ENCODE measurements at places on chromosomes 6 and 20. TPM values are rescaled to one million over a fixed set of nuclear protein-coding genes. Genes with fewer than 3 reads are reported as not detected.

The SLC4A11 gene
- total RNA-seq = 0.40 TPM

The QKI gene
- 228 TPM for total RNA-seq

The SLC22A1 gene
- 2.5 TPM for total RNA-seq

The ERVFRD-1 gene
- 0.18 TPM for total RNA-seq

DNA sequence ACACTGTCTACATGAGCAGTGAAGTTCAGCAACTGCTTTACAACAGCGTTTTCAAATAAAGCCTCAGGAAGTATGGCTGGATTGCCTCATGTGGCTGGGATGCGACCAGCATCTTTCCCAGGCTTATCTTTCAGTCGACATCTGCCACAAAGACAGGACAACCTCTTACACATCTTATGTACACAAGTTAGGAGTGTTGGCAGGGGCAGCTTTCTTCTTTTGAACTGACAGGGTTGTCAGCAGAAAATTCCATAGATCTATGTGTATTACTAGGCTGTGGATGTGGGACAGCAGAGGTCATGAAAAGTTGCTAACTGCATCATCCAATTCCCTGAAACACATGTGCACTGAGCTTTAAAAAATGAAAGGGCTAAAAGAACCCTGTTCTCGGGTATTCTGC lies 48.1 kb downstream of the PLAGL1 start:
- peak; percentile 72 for DNase-seq

DNA sequence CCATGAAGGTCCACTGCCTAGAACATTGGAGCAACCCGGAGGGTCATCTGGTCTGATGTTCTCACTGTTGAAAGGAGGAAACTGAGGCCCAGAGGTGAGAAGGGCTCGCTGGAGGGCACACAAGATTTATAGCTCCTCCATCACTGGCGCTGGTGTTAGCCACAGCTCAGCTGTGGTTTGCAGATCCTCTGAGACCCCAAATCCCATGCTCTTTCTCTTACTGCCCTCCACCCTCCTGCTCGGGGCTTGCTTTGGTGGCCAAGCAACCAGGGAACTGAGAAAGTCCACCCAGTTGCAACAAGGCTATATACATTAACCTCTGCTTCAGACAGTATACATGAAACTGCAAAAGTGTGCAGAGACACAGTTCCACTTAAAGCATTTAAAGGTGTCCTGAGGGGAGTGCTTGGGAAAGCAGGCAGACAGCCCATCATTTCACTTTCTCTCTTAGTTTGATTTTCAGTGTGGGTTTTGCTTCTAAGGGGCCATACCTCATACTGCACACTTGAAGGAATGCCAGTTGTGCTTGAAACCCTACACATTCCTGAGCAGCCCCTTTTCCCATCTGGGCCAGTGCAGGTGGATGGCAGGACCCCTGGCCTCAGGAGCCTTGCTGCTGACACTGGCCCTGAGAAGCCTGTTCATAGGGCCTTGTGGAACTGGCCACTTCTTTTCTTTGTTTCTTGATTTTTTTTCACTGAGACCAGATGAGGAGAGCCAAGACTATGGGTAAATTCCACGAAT lies 347.6 kb downstream of the CDC5L start:
- no peak for DNase-seq

Measured in lung (tissue), 17 donors.